ENCODE measurements at places on chromosomes 6 and 20.

GRCh38 chr6:31829633-31830283 is 2.2 kb downstream of the HSPA1B start:
- DNase-seq, result no peak

GRCh38 chr6:33439956-33440648 is 14.3 kb upstream of the ZBTB9 start:
- no peak for DNase-seq

- DNase-seq, result no peak
Observed at GRCh38 chr6:115467726-115468125, 593.0 kb downstream of the FRK start.

GRCh38 chr6:37522836-37523235 is 23.1 kb upstream of the CCDC167 start:
- no peak for DNase-seq

- DNase-seq, result no peak
Observed at GRCh38 chr6:21595285-21596144, 2.0 kb downstream of the SOX4 start.

- DNase-seq, result no peak
Observed at GRCh38 chr6:72151742-72152141, 265.4 kb downstream of the RIMS1 start.

DNA sequence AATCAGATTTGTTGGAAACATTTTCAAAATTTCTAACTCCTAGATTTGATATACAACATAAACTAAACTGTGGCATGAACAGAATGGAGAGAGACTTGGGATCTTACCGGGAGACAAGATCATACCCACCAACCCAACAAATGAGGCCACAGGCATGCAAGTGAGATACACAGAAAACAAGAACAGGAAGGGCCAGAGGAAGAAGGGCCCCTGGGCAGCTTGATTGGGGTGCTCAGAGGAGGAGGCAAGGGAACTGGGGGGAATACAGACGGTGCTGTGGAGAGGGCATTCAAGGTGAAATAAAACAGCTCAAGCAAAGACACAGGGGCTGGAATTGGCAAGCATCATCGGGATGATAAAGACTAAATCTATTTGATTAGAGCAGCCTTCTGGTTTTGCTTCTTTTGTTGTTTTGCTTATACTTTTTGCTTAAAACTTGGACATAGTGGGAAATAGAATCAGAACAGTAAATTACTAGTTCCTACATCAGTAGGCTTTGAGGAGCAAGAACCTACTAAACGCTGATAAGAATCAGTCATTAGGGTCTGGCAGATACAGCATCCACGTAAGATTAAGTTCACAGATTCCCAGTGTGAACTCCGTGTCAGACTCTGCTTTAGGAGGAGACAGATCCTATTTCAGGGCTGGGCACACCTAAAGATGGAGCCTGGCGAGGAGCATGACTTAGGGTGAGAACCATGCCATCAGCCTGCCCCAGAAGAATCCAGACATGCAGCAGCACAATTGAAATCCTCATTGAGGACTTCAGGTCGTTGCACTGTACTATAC is 3.5 kb upstream of the RAMACL start:
- no peak for DNase-seq

- no peak for DNase-seq
Observed at GRCh38 chr6:4560221-4561077, 215.8 kb upstream of the CDYL start.

DNA sequence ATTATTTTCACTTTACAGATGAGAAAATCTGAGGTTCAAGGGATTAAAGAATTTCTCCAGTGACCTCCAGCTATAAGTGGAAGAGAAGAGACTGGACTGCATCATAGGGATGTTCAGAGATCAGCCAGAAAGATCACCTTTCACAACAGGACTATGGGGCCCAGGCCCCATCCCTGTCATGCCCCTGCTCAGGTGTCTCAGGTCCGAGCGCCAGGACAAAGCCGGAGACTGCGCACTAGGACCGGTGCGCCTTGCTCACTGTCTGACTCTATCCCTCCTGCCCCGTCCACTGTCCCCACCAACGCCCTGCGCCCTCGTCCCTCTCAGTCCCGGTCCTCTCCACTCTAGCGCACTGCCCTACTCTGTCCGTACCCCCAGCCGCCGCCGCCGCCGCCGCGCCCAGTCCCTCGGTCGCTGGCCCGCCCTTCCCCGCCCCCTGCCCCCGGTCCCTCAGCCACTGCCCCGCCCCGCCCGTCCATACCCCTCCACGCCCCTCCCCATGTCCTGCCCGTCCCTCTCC is 521 bp upstream of the RAD21L1 start:
- DNase-seq, result no peak

DNA sequence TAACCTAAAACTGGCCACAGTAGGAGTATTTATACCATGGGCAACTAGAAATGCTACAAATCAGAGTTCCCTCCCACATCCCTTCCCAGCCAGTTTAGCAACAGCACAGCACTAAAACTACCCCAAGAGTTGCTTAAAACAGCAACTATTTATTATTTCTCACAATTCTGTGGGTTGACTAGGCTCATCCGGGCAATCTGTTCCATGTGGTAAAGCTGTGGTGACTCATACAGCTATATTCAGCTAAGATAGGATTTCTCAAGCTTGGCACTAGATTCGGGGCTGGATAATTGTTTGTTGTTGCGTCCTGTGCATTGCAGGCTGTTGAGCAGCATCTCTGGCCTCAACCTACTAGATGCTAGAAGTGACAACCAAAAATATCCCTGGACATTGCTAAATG is 8.6 kb upstream of the HECA start:
- no peak for DNase-seq

DNA sequence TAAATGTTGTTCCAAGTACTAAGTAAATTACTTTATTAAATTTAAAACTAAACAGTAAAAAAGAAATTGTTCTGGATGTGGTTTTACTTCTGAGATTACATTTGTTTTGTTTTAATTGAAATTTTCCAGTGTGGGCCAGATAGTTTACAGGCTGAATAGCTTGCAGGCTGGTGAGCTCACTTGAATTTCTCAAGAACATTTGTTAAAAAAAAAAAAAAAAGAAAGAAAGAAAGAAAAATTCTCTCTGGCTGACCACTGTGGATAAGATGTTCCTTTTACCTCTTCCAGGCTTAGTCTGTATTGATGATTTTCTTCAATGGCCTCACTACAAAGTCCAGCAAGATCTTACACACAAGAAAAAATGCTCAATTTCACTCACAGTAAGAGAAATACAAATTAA is 85.4 kb downstream of the PLCG1 start:
- no peak for DNase-seq

- peak; percentile 55 for DNase-seq
Observed at GRCh38 chr6:44126320-44127149, 717 bp downstream of the MRPL14 start.

DNA sequence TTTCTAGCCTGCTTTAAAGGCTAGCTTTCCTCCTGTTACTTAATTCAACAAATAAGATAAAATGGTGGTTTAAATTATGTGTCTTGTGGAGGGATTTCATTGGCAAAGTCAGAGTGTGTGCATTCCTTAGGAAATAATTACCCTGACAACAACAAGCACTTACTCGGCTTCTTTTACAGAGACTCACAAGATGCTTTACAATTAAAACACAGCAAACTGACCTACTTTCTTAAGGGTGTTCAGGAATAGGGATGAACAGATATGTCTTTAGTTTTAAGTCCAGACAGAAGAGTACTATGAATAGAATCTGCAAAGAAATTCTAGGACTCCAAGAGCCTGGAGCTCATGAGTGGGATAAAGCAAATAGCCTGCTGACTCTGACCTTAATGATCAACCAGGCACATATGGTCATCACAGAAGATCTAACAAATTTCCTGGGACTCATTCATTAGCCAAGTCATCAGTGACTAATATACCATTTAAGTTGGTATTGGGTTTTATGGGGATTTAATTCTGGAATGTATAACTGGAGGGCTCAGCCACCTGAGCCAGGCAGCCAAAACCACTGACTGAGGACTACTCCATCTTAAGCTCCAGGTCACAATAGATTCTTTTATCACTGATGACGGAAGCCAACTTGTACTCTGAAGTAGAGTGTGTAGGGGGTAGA is 161.8 kb upstream of the RIMS1 start:
- no peak for DNase-seq

DNA sequence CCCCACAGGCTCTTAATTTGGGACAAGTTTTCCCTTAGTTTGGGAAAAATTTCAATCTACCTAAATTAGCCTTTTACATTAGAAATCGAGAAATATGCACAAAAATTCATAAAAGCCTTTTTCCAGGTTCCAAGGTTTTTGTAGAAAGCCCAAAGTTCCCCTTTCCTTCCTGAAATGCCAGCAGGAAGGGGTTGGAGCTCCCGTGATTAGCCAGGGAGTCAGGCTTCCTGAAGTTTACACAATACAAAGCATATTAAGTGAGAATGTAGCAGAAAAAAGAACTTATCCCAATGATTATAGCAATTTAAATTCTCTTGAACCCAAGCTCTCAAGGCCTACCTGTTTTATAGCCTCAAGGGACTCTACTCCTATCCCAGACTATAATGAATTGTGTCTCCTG is 39.1 kb downstream of the SYNJ2 start:
- no peak for DNase-seq

DNA sequence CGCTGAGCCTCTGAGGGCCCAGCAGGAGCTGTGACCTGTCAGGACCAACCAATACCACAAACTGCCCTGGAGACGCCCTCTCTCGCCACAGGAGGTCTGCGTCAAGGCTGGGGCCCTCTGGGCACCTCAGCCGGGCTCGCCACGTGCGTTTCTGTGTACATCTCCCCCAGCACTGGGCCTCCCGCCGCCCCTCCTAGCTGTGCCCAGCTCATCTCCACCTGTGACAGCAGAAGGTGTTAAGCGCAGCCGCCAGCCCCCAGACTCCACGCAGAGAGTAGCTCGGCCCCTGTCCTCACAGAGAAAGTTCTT is 91.4 kb downstream of the TAF4 start:
- no peak for DNase-seq

DNA sequence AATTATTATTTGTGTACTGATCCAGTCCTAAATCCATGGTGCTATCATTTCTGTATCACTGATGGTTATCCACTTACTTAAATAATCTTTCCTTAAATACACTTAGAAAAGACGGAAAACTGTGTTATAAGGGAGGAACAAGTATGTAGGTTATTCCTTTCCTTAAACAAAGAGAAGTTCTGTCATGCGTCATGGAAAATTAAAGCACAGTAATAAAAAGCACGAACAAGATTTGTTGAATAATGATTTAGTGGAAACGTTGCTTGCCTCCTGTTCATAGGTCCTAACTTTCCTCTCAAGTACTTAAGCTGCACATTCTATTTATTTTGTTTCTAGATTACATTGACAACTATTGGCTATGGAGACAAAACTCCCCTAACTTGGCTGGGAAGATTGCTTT is 120.4 kb downstream of the KHDC1L start:
- DNase-seq, result no peak

- no peak for DNase-seq
Observed at GRCh38 chr20:47330933-47331708, 25.4 kb downstream of the ZMYND8 start.

DNA sequence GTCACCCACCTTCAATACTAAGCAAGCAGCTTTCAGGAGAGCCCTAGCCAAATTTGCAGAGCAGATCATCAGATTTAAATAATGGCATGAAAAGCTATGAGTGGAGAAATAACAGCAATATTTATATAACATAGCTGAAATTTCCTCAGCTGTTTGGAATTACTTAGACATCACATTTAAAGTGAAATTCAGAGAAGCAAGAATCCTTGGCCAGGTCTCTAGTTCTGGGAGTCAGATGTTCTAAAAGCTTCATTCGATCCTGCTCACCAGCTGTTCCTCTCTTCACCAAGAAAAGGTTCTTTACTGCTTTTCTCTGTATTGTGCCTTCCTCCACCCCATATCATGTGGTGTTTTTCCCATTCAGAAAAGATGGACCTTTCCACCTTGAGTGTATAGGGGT is 152.3 kb upstream of the JAG1 start:
- no peak for DNase-seq

DNA sequence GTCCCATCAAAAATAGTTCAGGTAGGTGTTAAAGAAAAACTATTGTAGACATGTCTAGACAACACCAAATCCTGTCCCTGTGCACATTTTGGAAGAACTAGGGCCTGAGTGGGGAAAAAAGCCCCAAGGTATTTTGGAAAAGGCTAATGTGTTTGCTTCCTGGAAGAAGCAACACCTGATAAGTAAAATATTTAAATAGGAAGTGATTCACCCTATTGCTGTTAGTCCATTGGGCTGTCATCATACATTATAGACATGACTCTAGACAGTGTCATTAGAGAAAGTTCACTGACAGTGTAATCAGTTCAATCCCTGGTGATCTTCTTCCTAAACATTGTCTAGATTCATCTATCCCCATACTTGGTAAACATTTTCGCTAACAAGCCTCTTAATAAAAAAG is 465.3 kb downstream of the CBLN4 start:
- DNase-seq, result no peak

- no peak for DNase-seq
Observed at GRCh38 chr6:143260857-143261256, 189.6 kb downstream of the ADAT2 start.

- DNase-seq, result no peak
Observed at GRCh38 chr20:60213126-60213893, 255.1 kb downstream of the CDH26 start.

DNA sequence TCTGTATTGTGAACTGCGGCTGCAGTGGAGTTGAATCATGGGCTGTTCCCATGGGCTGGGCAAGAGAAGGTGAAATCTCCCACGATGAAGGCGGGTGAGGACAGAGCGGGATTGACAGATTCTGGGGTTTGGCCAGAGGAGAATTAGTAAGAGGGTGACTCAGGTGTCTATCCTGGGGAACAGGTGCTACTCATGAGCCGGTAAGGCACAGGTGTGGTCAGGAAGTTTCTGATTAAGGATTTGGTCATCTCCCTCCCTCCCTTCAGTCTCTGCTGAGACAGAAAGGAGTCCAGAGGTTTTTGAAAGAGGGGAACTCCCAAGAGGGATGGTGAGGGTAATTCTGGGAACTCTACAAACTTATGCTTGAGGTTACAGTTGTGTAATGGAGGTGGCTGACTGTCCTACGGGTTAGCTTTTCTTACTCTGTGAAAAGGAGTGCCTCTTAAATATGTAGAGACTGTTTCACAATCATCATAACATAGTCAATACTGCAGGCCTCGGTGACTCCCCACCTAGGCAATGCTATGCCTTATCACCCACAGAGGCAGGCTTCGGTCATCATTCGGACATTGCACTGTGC is 31.5 kb downstream of the SERPINB1 start:
- DNase-seq, result no peak

DNA sequence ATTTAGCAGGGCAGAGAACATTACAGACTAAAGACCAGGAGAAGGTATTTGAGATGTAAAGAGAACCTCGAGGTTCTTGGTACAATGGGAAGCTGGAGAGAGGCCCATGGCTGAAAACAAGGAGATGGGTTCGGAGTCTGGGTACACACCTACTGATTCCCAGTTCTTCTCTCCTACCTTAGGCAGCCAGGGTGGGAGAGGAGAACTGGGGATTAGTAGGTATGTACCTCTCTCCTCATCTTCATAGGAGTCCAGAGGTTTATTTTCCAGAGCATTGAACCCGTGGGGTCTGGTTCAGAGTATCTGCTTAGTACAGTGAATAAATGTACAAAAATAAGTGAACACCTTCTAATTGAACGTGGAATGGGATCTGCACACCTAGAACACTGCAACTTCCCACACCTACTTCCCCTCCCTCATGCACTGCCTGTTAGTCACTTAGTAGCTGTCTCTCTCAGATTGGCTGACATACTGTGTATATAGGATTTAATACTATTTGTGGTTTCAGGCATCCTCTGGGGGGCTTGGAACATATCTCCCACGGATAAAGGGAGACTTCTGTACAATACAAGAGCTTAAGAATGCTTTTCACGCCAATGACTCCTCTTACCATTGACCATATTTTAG is 23.5 kb upstream of the NUP153 start:
- DNase-seq, result no peak
